ENCODE measurements at places on chromosomes 2 and 18.

- no peak for DNase-seq
Measured at GRCh38 chr2:17916584-17916983, 38.1 kb downstream of the KCNS3 start.

GRCh38 chr2:102801098-102801718 is 39.4 kb downstream of the TMEM182 start:
- DNase-seq = no peak

DNA sequence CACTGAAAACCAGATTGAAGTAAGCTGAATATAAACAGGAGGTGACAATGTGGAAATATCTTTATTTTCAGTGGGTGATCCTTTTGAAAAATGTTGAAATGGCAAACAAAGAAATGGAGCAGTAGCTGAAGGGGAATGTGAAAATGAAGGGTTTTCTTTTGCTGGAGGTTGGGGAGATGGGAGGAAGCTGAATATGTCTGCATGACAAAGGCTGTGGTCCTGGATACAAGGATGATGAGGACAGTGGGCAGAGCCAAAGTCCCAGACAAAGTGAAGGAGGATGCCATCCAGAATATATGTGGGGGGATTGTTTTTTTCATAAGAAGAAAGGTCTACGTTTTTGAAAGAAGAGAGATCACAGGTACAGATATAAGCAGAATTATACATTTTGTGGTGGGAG is 6.7 kb downstream of the ALS2 start:
- no peak for DNase-seq

DNA sequence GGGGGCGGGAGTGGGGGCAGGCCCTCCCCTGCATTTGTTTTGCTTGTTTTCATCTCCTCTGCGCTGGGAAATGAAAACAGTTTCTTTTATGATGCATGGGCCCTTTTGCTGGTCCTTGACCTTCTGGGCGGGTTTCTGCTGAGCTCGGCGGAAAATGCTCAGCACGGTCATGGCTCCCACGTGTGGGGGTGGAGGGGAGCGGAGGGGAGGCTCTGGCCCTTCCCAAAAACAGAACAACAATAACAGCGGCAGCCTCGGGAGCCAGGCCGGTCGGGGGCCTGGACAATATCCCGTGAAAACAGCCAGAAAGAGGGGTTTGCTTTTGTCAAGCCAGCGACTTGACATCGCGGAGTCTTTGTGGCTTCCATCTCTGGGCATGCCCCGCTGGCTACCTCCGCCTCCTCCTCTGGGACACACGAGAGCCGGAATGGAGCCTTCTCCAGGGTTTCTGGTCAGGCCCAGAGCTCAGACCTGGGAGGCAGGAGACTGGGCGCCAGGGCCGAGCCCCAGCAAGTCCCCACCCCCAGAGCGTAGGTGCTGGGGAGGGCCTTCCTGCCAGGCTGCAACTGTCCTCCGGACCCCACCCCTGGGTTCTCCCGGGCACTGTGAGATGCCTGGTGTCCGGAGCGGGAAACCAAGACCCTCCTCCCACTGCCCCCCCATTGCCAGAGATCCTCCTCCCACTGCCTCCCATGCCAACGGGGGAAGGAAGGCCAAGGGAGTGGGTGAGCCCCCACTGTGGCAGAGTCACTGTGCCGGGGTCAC is 35.9 kb upstream of the SNED1 start:
- DNase-seq = no peak

DNA sequence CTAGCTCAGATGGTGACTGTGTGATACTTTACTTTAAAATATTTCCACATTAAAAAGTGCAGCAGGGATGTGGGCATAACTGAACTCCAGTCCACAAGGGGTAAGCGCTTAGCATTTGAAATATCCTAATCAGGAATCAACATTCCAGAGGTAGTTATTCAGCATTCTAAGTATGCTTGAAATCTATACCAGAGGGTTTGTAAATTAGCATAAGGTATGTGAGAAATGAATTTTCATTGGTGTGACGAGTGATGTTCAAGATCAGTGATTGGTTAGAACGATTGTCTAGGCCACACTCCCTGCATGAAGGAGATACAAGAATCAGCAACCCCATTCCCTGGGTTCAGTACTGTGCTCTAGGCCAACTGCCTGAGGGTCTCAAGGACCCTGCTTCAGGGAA is 42.6 kb downstream of the MAPK4 start:
- DNase-seq = no peak

- DNase-seq = no peak
Measured at GRCh38 chr2:191626497-191627151, 51.3 kb upstream of the NABP1 start.

GRCh38 chr2:210460322-210461227 is 16.0 kb downstream of the LANCL1 start:
- no peak for DNase-seq

DNA sequence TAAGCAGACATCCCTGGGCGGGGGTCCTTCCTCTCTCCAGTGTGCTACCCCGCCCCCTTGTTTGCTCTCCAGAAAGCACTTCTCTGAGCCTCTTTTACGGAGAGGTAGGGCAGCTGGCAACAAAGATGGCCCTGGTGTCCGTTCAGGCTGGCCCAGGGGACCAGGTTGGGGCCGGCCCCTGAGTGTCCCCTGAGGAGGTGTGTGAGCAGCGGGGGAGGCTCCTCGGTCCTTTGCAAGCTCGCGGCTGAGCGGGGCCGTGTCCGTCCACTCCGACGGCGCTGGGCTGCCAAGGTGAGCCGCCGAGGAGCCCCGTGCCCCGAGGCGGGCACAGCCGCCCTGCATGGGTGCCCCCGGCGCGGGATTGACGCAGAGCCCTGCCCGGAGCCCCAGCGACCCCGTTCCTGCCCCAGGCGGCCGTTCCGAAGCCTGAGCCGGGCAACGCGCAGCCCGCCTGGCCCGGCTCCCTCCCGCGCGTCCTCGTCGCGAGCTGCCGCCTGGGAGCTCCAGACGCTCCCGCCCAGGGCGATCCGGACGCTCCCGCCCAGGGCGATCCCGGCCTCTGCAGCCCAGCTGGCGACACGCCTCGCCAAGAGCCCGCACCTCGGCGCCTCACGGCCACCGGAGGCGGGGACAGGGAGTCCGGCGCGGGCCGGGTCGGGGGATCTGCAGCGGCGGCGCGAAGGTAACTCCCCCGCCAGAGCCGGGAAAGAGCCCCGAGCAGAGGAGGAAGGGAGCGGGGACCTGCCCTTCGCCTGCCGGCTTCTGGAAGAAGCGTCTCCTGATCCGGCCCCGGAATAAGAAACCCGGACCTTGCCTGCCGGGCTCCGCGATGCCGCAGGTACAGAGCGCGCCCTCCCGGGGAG is at the start of gene PROKR1:
PROKR1 (plus strand) TSS at position 569 of the 863 bp plus-strand sequence. CDS start 2,243 bp downstream, outside the sequence.
- no peak for DNase-seq

- no peak for DNase-seq
Measured at GRCh38 chr2:42910645-42911405, 118.4 kb upstream of the HAAO start.
